ENCODE measurements at places on chromosomes 7 and 10.

GRCh38 chr10:95431900-95432342 is 129.2 kb downstream of the SORBS1 start:
- H3K4me1 ChIP-seq, result no peaks in the 10 kb centered on the region
- H3K27me3 ChIP-seq, result no peaks in the 10 kb centered on the region
- no peak for DNase-seq
- H3K4me3 ChIP-seq, result no peak overlapping the region
- H3K27ac ChIP-seq, result no peak overlapping the region
- H3K36me3 ChIP-seq, result no peaks in the 10 kb centered on the region

DNA sequence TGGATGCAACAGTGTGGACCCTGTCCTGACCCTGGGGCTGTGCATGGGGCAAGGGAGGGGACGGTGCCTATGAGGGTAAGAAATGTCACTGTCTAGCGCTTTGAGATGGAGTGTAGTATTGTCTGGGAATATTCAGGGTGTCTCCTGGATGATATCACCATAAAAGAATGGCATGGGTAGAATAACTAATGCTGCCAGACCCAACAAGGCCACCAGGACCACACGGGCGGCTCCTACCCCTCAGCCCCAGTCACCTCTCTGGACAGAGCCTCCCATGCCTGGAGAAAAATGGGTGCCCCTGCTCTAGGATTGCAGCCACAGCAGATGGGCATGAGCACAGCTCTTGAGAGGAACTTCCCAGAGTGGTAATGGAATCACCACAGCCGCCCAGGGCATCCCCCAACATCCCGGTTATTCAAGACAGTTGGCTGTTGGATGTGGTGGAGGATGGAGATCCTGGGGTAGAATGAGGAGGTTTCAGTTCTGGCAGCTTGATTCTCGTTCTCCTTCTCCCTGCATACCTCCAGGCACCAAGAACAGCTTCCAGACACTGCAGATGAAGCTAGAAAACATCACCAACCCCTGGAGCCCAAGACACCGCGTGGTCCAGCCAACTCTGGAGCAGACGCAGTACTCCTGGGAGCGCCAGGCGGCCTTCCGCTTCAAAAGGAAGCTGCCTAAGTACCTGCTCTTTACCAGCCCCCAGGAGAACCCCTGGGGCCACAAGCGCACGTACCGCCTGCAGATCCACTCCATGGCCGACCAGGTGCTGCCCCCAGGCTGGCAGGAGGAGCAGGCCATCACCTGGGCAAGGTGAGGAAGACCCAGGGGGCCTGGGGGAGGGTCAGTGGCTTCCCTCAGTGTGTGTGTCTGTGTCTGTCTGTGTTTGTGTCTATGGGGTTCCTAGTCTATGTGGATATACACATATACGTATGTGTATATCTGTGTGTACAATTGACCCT is 6.2 kb downstream of the AOC1 start:
- no peaks in the 10 kb centered on the region for H3K36me3 ChIP-seq
- DNase-seq, result no peak
- H3K4me3 ChIP-seq, result no peak overlapping the region

DNA sequence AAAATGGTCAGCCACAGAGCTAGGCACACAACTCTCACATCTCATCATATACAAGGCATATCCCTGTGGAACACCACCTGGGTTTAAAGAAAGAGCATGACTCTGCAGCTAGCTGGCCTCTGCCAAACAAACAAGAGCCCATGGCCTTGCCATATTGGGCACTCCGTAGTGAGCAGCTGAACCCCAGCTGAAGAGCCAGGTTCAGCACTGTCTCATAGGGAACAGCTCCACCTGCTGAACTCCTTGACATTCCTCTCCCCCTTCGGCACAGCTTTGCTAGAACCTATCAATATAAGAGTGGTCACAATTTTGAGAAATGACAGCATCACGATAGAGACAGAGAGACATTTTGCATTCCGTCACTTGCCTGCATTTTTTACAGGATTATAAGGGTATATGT is 20.0 kb downstream of the SORCS1 start:
- H3K36me3 ChIP-seq, result no peaks in the 10 kb centered on the region
- H3K27ac ChIP-seq, result no peak overlapping the region
- no peak for DNase-seq
- H3K4me1 ChIP-seq, result no peaks in the 10 kb centered on the region
- H3K4me3 ChIP-seq, result no peak overlapping the region
- H3K27me3 ChIP-seq, result no peaks in the 10 kb centered on the region

- H3K27me3 ChIP-seq, result no peaks in the 10 kb centered on the region
- no peaks in the 10 kb centered on the region for H3K36me3 ChIP-seq
- DNase-seq, result no peak
- no peaks in the 10 kb centered on the region for H3K4me1 ChIP-seq
- H3K4me3 ChIP-seq, result no peak overlapping the region
Observed at GRCh38 chr10:35876248-35876647, 234.2 kb upstream of the FZD8 start.

DNA sequence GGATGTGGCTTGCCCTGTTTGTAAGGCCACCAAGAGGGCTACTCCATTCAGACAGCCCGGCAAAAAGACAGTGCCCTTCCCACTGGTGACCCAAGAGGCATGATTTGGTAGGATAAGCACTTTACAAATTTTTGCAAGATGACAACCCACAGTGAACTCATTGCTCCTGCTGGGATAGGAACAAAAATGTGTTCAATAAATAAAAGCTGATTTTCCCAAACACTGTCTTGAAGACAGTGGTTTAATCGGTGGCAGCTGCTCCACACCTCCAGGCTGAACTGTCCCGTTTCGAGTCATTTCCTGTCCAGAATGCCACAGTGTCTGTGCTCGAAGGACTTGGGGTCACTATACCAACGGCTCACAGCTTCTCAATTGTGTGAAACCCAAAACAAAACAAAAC is 45.1 kb upstream of the NPTX2 start:
- no peaks in the 10 kb centered on the region for H3K4me1 ChIP-seq
- no peaks in the 10 kb centered on the region for H3K27me3 ChIP-seq
- no peak for DNase-seq

- H3K36me3 ChIP-seq, result peaks cover 5% of the 10 kb centered on the region
- no peak overlapping the region for H3K4me3 ChIP-seq
- no peaks in the 10 kb centered on the region for H3K27me3 ChIP-seq
- DNase-seq, result no peak
- peaks cover 22% of the 10 kb centered on the region for H3K4me1 ChIP-seq
Observed at GRCh38 chr7:77563275-77563674, 26.2 kb downstream of the PTPN12 start.

GRCh38 chr7:39069896-39070881 is 92.5 kb downstream of the POU6F2 start:
- H3K27me3 ChIP-seq, result no peaks in the 10 kb centered on the region
- peak overlapping the region; percentile 55 for H3K27ac ChIP-seq
- no peaks in the 10 kb centered on the region for H3K36me3 ChIP-seq
- no peaks in the 10 kb centered on the region for H3K4me1 ChIP-seq

DNA sequence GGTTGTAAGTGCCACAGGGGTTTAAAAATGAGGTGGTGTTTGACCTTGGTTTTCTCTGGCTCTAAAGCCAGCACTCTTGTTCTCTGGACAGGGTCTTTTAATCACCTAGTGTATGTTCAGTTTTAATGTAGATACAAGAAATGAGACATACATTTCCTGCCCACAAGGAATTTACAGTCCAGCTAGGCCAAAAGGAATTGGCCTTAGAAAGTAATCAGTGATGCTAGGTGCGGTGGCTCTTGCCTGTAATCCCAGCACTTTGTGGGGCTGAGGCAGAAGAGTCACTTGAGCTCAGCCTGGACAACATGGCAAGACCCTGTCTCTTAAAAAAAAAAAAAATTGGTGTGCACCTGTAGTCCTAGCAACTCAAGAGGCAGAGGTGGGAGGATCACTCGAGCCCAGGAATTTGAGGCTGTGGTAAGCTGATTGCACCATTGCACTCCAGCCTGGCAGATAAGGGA is 100.2 kb downstream of the LRMDA start:
- no peak for DNase-seq
- no peak overlapping the region for H3K4me3 ChIP-seq
- H3K4me1 ChIP-seq, result peaks cover 50% of the 10 kb centered on the region
- no peak overlapping the region for H3K27ac ChIP-seq
- no peaks in the 10 kb centered on the region for H3K36me3 ChIP-seq
- no peaks in the 10 kb centered on the region for H3K27me3 ChIP-seq

DNA sequence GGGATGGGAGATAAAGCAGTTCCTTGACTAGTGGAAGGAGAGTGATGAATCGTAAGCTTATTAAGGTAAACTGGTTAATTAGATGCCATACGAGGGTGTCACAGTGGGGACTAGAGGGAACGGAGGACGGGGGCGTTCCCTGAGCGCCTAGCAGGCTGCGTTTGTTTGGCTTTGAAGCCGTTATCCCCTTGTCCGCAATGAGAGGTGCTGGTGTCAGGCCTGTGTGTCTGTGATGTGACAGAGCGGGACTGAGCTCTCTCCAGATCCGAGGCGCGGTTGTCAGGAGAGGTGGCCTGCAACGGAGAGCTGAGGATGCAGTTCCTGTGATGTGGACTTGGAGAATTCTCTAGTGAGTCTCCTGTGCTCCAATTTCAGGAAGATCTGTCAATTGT is 60.0 kb upstream of the PRPS1L1 start:
- H3K27me3 ChIP-seq, result peaks cover 28% of the 10 kb centered on the region
- H3K27ac ChIP-seq, result no peak overlapping the region

GRCh38 chr10:5106553-5106952 is 12.3 kb downstream of the AKR1C3 start:
- DNase-seq, result no peak
- no peaks in the 10 kb centered on the region for H3K27me3 ChIP-seq
- no peaks in the 10 kb centered on the region for H3K36me3 ChIP-seq
- no peaks in the 10 kb centered on the region for H3K4me1 ChIP-seq
- no peak overlapping the region for H3K4me3 ChIP-seq
- H3K27ac ChIP-seq, result no peak overlapping the region

GRCh38 chr7:127619681-127620405 is 1.9 kb upstream of the PAX4 start:
- no peaks in the 10 kb centered on the region for H3K36me3 ChIP-seq
- no peak for DNase-seq
- peaks cover 17% of the 10 kb centered on the region for H3K27me3 ChIP-seq
- H3K27ac ChIP-seq, result no peak overlapping the region

GRCh38 chr10:15253951-15254807 is 85.7 kb upstream of the NMT2 start:
- H3K27me3 ChIP-seq, result no peaks in the 10 kb centered on the region
- no peak overlapping the region for H3K27ac ChIP-seq
- no peaks in the 10 kb centered on the region for H3K36me3 ChIP-seq

GRCh38 chr7:44415510-44415909 is 74.9 kb downstream of the NUDCD3 start:
- H3K27ac ChIP-seq, result no peak overlapping the region
- no peaks in the 10 kb centered on the region for H3K4me1 ChIP-seq
- H3K27me3 ChIP-seq, result no peaks in the 10 kb centered on the region
- DNase-seq, result no peak
- peaks cover 64% of the 10 kb centered on the region for H3K36me3 ChIP-seq

GRCh38 chr7:20238754-20239324 is 21.7 kb upstream of the MACC1 start:
- peaks cover 5% of the 10 kb centered on the region for H3K4me1 ChIP-seq
- no peaks in the 10 kb centered on the region for H3K36me3 ChIP-seq
- no peak overlapping the region for H3K27ac ChIP-seq
- H3K27me3 ChIP-seq, result no peaks in the 10 kb centered on the region

- DNase-seq, result no peak
- no peaks in the 10 kb centered on the region for H3K36me3 ChIP-seq
- no peaks in the 10 kb centered on the region for H3K27me3 ChIP-seq
- H3K4me3 ChIP-seq, result no peak overlapping the region
- no peak overlapping the region for H3K27ac ChIP-seq
Observed at GRCh38 chr10:95935429-95935828, 27.7 kb downstream of the CC2D2B start.

DNA sequence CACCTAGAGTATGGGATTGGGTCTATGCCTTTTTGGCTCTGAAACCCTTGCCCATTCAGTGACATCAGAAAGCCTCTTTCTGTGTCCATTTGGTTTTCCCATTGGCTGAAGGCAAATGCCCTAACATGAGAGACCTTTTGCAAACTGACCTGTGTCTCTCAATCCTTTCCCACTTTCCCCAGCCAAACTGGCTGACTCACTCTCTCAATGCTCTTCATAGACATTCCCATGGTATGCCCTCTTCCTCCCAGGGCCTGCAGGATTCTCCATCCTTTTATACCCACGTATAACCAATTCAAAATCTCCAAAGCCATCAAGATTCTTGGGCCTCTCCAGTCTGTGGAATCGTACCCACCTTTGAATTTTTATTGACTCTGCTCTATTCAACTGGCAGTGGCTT is 563.3 kb downstream of the GATA3 start:
- no peak overlapping the region for H3K27ac ChIP-seq
- H3K36me3 ChIP-seq, result no peaks in the 10 kb centered on the region
- no peaks in the 10 kb centered on the region for H3K4me1 ChIP-seq
- no peaks in the 10 kb centered on the region for H3K27me3 ChIP-seq
- DNase-seq, result no peak

- DNase-seq, result peak; percentile 54
- peak overlapping the region; percentile 65 for H3K27ac ChIP-seq
- H3K36me3 ChIP-seq, result peaks cover 52% of the 10 kb centered on the region
- peaks cover 16% of the 10 kb centered on the region for H3K4me1 ChIP-seq
Observed at GRCh38 chr10:72552857-72553256, 73.0 kb downstream of the MICU1 start.

DNA sequence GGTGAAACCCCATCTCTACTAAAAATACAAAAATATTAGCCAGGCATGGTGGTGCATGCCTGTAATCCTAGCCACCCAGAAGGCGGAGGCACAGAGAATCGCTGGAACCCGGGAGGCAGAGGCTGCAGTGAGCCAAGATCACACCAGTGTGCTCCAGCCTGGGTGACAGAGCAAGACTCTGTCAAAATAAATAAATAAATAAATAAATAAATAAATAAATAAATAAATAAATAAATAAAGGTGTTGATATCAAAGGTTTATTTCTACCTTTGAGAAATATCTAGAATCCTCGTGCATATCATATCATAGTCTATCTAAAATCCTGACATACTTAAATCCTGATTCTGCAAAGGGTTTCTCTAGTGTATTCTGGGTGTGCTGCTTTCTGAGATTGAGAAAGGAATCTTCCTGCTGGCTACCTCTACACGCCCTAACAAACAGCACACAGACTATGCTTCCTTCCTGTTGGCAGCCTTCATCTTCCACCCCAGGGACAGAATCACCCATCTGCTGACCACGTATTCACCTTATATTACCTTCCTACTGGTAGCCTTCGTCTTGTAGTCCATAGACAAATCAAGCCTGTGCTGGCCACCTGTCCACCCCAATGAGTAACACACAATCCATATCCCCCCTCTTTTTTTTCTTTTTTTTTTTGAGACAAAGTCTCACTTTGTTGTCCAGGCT is 8.7 kb downstream of the ABLIM1 start:
- H3K27me3 ChIP-seq, result no peaks in the 10 kb centered on the region
- H3K27ac ChIP-seq, result no peak overlapping the region
- DNase-seq, result no peak
- H3K4me1 ChIP-seq, result no peaks in the 10 kb centered on the region

GRCh38 chr10:97572214-97572989 is at the start of gene ANKRD2:
Gene ANKRD2, plus strand, starts transcription at chr10:97572779. Its CDS starts 10 bp downstream, at chr10:97572789.
- H3K4me3 ChIP-seq, result no peak within 1 kb of the TSS
- no peaks in the 10 kb centered on the region for H3K4me1 ChIP-seq
- no peak within 1 kb of the TSS for H3K27ac ChIP-seq
- no peaks in the 10 kb centered on the region for H3K27me3 ChIP-seq
- H3K36me3 ChIP-seq, result peaks cover 44% of the 10 kb centered on the region

- H3K36me3 ChIP-seq, result no peaks in the 10 kb centered on the region
- no peak overlapping the region for H3K4me3 ChIP-seq
- no peaks in the 10 kb centered on the region for H3K4me1 ChIP-seq
Observed at GRCh38 chr10:4301291-4302045, 516.5 kb upstream of the KLF6 start.

- no peak for DNase-seq
- H3K4me3 ChIP-seq, result no peak overlapping the region
- H3K27me3 ChIP-seq, result no peaks in the 10 kb centered on the region
- H3K4me1 ChIP-seq, result no peaks in the 10 kb centered on the region
Observed at GRCh38 chr7:83058667-83059066, 104.0 kb downstream of the PCLO start.
